ENCODE measurements at places on chromosomes 4 and X.

GRCh38 chr4:157702831-157703230, 470.0 kb downstream of the GASK1B start:
- no peak for DNase-seq

DNA sequence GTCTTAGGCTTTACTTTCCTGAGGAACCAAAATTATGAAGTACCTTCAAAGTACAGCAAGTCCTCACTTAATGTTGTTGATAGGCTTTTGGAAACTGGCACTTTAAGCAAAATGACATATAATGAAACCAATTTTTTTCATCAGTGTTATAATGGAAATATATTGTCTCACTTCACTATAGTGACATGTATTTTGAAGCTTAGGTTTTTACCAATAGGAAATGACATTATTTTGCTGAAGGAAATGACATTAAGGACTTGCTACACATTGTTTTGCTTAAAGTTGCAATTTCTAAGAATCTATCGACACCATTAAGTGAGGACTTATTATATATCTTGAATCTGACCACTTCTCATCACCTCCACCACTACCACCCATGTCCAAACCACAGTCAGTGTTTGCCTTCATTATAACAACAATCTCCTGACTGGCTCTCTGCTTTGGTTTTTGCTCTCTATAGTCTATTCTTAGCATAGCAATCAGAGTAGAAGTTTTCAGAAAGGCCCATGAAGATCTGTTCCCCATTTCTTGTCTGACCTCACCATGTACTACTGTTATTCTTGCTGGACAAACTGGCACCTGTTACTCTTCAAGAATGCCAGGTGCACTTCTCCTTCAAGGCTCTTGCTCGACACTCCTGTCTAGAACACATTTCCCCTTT, 311.2 kb downstream of the BMPR1B start:
- DNase-seq = no peak

GRCh38 chr4:101183666-101184373, 163.5 kb downstream of the PPP3CA start:
- DNase-seq = no peak

GRCh38 chr4:189053621-189054020, 887.1 kb upstream of the FRG1 start:
- no peak for DNase-seq

DNA sequence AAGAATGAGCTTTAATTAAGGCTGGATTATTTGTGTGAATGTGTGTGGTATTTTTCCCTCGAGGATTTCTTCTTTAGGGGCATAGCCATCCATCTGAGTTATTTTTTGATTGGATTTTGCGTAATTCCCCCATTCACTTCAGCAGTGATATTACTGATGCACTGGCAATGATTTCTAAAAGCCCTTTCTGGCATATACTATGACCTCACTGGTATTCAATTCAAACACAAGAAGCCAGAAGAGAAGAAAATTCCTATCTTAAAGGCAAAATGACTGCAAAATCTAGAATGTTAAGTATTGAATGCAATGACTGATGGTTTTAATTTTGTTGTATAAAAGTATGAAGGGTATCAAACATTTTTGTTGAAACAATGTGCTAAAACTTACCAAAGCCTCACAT, 71.1 kb upstream of the DDIT4L start:
- DNase-seq = no peak

GRCh38 chr4:77065382-77065781, 10.4 kb downstream of the CCNI start:
- no peak for DNase-seq

DNA sequence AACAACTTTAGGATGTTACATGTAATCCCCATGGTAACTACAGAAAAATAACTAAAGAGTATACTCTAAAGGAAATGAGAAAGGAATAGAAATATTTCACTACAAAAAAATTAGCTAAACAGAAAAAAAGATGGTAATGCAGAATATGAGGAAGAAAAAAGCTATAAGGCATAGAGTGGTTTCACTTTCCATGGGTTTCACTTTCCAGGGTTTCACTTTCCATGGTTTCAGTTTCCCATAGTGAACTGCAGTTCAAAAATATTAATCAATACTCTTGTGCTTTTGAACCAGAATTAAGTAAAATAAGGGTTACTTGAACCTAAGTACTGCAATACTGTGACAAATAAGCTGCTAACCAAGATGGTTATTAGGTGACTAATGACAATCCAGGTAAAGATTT, 42.0 kb downstream of the NPFFR2 start:
- no peak for DNase-seq

GRCh38 chrX:31909850-31910572, 838.2 kb upstream of the FTHL17 start:
- DNase-seq = no peak

GRCh38 chrX:120358737-120359456, 3.0 kb upstream of the ATP1B4 start:
- DNase-seq = no peak

GRCh38 chr4:7334521-7335275, 100.0 kb downstream of the PSAPL1 start:
- DNase-seq = no peak

DNA sequence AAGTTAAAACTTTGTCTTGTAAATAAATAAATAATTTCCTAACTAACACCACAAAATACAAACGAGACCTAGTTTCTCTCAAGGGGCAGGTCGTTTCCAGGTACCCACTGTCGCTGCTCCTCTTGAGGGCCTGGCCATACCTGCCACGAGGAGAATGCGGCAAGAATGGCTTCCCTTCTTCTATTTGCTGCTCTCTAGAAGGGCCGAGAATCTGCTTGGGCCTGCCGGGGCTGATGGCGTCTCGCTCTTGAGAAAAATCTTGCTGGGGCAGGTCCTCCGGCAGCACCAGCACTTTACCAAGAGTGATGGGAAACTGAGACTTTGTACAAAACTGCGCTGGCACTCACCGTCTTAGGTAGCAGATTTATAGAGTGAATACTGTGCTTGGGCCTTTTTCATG, 31.5 kb downstream of the CYLC1 start:
- DNase-seq = no peak

DNA sequence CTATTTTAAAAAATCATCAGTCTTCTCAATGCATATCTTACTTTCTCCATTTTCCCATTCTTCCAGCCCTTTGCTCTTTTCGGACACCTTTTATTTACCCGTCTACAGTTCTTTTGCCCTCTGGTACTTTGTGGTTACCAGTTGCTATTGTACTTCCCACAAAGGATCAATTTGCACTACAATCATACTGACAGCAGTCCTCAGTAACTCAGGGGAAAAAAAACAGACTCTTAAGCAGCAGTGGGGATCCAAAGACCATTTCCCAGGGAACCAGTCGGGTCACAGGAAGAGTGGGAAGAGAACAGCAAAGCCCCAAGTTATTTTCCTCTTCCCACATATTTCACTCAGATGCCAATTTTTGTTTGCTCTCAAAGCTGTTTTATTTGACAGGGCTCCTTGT, 23.1 kb downstream of the DMD start:
- DNase-seq = no peak

- DNase-seq = no peak
These were observed 8.4 kb upstream of the AMOT start for GRCh38 chrX:112849016-112849415.

DNA sequence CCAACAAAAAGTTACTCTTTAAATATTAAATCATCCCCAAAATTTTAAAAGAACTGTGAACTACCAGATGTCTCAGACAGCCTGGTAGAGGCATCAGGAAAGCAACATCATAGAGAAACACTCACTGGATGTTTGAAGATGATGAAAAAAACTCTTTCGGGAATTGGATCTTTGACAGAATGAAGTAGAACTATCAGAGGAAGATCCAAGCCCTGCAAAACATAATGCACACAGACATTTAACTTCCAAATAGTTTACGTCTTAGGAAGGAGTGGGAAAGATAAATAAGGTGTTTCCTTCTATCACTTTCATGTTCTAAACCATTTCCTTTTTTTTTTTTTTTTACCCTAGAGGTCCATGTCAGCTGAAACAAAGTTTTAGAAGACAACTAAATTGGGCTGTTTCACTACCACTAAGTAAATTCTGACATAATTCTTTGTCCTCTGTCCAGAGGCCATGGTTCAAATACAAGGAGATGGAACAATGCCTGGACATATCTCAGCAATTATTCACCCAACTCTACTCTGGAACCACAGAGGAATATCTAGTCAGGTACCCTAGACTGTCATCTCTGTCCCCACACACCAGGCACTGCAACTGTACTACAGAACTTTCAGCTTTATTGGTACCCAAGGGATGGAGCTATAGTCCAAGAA, 217.7 kb upstream of the INTU start:
- no peak for DNase-seq

- DNase-seq = no peak
These were observed 72.3 kb upstream of the TNMD start for GRCh38 chrX:100512471-100512870.

GRCh38 chrX:80808881-80809411, 731 bp downstream of the BRWD3 start:
- no peak for DNase-seq

Data from renal cortex interstitium (tissue), 15 donors.